ENCODE measurements at places on chromosomes 13 and 19.

GRCh38 chr19:50542943-50543342 is 25.3 kb downstream of the LRRC4B start:
- no peak for DNase-seq

DNA sequence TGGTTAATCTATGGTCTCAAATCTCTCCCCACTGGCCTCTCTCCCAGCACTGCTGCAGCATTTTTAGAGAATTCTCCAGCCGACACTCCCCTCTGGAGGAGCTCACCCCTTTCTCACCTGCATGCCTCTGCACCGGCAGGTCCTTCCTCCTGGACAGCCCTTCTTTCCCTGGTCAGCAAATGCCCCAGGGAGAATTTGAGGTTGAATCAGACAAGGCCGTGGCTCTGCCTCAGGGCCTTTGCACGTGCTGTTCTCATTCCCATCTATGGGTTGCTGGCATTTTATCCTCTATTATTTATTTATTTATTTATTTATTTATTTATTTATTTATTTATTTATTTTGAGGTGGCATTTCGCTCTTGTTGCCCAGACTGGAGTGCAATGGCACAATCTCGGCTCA is 1.4 kb upstream of the DOCK6 start:
- no peak for DNase-seq

DNA sequence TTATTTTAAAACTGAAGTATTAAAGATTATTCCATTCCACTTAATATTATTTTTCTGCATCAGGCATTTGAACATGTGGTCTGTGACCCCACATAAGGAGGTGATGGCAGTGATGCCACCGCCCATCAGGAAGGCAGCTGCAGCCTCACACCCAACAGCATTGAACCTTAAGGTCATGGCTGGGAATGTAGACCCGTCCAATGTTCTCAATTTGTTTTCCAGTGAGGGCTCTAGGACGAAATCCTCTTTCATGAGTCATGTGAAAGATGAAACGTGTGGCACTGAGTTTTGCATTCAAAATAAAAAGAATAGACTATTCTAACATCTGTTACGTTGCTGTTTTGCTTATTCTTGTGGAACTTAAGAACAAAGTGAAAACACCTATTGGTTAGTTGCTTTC is 74.5 kb upstream of the ANKRD10 start:
- DNase-seq: no peak

- DNase-seq: no peak
These were observed 1109.1 kb upstream of the MIR17HG start for GRCh38 chr13:90238413-90238812.

DNA sequence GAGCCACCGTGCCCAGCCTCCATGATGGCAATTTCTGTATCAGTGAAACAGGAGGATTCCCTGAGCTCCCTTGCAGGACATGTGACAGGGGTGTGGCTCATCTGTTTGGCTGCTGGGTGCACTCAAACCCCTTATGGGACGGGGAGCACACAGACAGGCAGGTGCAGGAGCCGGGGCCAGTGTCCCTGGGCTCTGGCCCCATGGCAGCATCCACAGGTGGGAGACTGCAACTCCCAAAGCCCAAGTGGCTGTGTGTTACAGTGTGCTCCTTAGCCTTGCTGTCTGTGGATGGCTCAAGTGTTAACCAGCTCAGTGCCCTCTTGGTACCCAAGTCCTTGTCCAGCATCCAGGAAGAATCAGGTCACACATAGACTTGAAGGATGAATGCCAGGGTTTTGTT is 14.6 kb downstream of the MBD3L1 start:
- no peak for DNase-seq

GRCh38 chr19:16470911-16471811 is 609 bp downstream of the EPS15L1 start:
- DNase-seq: no peak

GRCh38 chr19:1685046-1685445 is 32.6 kb upstream of the TCF3 start:
- DNase-seq: no peak

- peak; percentile 76 for DNase-seq
These were observed 3.8 kb downstream of the LCP1 start for GRCh38 chr13:46178143-46178542.

GRCh38 chr19:38211151-38211591 is 12.9 kb downstream of the DPF1 start:
- no peak for DNase-seq

DNA sequence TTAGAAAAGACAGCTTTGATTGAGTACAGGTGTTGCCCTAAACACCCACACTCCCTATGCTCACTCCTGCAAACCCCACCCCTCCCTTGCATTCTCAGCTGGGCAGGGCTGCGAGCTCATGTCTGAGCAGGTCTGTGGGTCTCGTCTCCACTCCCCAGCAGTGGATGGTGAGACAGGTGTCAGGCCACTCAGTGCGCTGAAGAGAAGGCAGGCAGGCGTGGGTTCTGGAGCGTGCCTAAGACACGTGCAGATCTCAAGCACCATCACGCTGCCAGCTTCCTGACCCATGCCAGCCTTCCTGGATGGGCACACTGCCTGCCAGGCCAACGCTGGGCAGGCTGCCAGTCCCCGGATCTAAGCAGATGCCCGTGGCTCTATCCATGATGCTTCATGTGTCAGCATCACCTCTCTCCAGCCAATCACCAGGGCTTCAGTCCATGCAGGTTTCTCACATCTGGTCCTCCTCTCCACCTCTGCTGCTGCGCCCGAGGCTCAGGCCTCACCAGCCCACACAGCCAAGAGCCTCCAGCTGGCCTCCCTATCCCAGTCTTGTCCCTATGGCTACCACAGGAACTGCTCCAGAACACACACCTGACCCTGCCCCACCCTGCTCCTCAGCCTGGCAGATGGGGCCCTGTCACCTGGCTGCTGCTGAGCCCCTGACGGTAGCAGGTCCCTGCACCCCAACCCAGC is 42.6 kb downstream of the EPS15L1 start:
- DNase-seq: no peak

All from inflammatory macrophage (primary cell).